ENCODE measurements at places on chromosomes 12 and 14.

DNA sequence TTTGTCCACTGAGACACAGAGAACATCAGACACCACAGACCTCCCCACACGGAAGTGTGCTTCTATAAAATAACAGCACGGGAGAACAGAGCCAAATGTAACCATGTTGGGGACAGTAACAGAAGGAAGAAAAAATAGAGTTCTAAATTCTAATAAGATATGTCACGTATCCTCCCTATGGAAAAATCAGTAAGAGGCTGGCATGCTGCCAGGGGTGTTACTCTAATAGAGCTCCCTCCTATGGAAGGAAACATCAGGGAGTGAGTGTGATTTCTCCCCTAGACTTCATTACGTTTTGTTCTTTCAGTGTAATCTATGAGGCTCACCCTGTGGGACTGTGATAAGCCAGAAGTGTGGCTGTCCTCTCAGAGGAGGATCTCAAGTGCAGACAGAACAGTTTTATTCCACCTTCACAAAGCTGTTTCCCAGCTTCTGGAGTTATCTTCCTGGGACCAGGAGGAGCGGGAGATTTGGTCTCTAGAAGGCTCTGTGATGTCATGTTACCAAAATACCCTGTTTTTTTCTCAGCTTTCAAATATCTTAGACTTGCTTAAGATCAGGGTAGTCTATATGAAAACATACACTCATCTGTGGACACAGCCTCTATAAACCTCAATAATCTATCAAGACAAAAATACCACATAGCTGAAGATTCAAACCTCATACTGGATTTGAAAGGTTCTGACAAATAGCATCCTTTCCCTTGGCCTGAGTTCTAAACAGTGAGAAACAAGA lies 69.3 kb downstream of the ZFC3H1 start:
- DNase-seq, result no peak

DNA sequence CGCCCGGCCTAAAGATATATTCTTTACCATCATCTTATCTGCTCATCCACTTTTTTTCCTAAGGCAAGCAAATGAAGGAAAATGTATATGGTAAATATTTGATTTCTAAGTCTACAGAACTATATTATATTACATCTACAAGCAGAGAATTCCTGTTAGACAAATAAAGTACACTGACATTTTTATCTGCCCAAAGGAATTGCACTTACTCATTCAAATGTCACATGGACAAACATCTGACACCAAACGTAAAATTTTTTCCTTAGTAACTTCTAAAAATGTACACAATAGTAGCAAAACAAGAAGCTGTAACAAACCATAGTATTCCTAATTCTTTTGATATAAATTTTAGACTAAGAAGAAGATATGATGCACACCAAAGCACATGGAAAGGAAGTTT lies 51.0 kb downstream of the SPPL3 start:
- DNase-seq, result no peak

GRCh38 chr12:473198-473597 lies 13.5 kb downstream of the B4GALNT3 start:
- DNase-seq, result no peak

GRCh38 chr12:123580772-123581171 lies 3.6 kb upstream of the TMED2 start:
- no peak for DNase-seq

GRCh38 chr12:12673296-12673695 lies 22.7 kb downstream of the GPR19 start:
- no peak for DNase-seq
